PC-3 (cell line): ENCODE measurements at places on chromosomes 6 and 20. TPM values are rescaled to one million over a fixed set of nuclear protein-coding genes. Genes with fewer than 3 reads are reported as not detected.

The NKAPL gene
- total RNA-seq, result not detected in 2 replicates

The ARMH2 gene
- total RNA-seq, result not detected in 2 replicates

The SLC17A2 gene
- total RNA-seq, result not detected in 2 replicates

The PRDM1 gene
- 2.0 and 2.5 TPM in 2 replicates for total RNA-seq

The DBNDD2 gene
- 7.7 and 8.5 TPM in 2 replicates for total RNA-seq

The ECT2L gene
- total RNA-seq, result not detected in 2 replicates

The CCN2 gene
- 33.2 and 34.4 TPM in 2 replicates for total RNA-seq

DNA sequence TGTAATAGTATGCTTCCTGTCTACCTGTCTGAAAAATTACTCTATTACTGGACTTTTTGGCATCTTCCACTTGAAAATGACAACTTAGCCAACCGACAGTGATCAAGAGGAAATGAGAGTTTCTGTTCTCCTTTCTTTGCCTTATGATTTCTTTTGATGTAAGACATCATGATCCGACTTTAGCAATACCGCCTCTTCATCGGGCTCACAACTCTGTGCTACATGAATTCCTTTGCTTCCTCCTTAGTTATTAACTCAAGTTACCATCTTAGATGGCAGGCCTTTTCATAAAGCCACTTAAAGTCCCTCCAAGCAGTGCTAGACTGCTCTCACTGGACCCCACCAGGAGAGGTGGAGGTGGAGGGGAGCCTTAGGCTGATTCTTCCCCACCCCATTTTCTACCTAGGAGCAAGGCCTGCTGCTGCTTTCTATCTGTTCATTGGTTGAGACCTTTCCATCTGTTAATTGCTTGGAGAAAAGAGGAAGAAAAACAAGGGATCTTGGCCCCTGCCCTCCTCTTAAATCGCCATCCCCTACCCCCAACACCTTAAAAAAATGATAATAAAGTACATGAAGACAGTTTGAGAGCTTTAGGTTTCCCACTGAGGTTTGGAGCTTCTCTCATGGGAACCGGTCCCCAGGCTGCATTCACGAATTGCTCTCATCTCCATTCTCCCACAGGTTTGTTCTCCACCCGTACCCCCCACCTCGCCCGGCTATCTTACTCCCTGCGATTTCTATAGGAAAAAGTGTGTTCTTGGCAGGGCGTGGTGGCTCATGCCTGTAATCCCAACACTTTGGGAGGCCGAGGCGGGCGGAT is 21.6 kb upstream of the MCM3 start:
- no peak for DNase-seq

GRCh38 chr6:123420512-123420911 is 216.2 kb downstream of the TRDN start:
- DNase-seq, result no peak

DNA sequence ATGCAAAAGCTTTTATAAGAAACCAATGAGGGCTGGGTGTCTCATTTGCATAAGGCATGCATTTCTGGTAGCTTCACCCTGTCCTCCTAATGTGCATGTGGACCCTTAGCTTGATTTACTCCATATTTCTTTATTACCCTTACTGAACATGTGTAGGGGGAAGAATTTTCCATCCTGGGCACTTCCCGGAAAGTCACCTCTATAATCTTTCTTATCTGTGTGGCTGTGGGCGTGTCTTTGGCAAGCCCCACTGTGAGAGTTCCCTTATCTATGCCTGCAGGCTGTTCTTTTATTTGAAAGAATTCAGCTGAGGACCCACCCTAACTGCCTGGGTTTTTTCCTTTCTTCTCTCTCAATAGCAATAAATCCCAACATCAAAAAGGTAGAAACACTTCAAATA is 627.8 kb downstream of the DOK5 start:
- no peak for DNase-seq

- no peak for DNase-seq
Observed at GRCh38 chr6:141550471-141550870, 582.3 kb upstream of the GJE1 start.

DNA sequence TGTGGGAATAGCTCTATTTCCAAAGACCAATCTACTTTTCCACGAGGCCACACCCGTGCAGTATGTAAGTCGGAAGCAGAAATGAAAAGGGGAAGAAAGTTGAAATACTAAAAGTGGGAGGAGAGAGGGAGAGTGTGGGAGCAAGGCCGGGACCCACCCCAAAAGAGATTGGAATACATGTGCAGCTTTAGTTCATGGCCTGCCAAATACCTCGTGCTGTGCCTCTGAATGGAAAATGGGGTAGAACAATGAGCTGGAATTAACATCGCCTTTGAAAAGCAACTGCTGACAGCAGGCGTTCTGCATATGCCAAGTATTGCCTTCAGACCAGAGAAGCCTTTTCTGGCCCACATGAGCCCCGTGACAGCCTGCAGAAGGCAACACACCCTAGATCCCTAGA is 155.6 kb downstream of the CD83 start:
- no peak for DNase-seq

- DNase-seq, result no peak
Observed at GRCh38 chr6:105785066-105785811, 300.9 kb upstream of the PRDM1 start.

GRCh38 chr20:22924046-22924737 is 110.9 kb upstream of the SSTR4 start:
- peak; percentile 22 for DNase-seq

DNA sequence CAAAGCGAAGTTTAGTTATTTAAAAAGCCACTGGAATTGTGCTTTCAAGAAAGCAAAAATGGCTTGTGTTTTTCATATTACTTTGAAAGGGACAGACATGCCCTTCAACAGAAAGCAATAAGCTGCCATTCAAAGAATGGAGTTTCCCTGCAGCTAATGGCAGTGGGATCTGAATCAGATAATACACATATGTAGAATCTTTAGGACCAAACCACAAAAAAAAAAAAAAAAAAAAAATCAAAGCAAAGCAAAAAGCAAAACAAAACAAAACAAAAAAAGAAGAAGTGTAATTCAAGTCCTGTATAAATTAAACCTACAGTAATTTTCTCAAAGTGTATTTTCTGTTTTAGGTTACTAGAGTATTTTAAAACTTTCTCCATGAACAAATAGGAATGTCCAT is 63.6 kb upstream of the ZNF217 start:
- DNase-seq, result no peak

GRCh38 chr6:2782356-2782708 is 17.1 kb downstream of the WRNIP1 start:
- DNase-seq, result no peak

DNA sequence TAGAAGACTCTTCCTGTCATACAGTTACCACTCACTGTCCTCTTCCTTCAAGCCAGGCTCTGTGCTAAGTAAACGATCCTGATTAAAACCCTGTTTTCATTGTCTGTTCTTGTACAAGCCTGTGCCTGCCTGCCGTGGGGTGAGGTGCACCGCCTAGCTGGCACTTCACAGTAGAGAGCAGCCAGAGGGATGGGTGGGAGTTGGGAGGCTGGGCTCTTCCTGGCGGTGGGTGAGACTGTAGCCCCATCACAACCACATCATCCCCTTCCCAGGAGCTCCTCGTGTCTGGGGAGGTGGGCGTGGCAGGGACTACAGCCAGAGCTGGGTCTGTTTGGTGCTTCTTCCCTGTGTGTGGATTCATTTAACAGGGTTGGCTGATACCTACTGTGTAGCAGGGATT is 382.0 kb downstream of the TAF4 start:
- no peak for DNase-seq

DNA sequence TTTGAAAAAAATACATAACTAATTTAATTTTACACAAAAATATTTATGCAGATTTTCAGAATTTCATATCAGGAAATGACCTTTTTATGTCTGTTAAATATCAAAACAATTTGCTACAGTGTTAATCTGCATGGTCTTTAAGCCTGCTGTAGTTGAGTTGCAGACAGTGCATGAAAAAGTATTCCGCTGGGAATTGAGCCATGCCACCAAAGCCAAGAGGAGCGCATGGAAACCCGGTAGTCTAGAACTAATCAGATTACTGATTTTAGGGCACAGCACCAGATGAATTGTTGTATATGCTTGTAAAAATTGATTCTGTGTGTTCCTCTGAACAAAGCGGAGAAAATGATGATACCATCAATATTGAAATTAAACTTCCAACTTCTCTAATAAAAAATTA is 34.3 kb upstream of the LAMP5 start:
- no peak for DNase-seq

- peak; percentile 63 for DNase-seq
Observed at GRCh38 chr20:219290-220115, 7.6 kb upstream of the DEFB129 start.

DNA sequence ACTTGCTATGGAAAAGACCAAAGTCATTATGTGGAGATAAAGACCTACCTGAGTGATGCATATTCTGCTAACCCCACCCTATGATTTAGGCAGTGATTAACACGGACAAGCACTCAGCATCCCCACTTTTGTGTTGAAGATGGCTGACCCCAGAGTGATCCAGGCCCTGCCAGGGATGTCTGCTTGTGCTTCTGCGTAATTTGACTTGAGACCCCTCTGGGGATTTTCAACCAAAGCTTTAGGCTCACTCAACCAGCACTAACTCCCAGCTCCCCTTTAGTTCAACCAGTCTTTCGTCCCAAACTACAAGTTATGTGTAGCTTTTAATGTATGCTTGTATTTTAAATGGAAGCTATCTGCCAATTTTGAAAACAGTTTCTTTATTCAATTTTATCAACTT is 538.0 kb upstream of the ID4 start:
- no peak for DNase-seq

- no peak for DNase-seq
Observed at GRCh38 chr6:119902681-119903080, 553.1 kb upstream of the MAN1A1 start.

DNA sequence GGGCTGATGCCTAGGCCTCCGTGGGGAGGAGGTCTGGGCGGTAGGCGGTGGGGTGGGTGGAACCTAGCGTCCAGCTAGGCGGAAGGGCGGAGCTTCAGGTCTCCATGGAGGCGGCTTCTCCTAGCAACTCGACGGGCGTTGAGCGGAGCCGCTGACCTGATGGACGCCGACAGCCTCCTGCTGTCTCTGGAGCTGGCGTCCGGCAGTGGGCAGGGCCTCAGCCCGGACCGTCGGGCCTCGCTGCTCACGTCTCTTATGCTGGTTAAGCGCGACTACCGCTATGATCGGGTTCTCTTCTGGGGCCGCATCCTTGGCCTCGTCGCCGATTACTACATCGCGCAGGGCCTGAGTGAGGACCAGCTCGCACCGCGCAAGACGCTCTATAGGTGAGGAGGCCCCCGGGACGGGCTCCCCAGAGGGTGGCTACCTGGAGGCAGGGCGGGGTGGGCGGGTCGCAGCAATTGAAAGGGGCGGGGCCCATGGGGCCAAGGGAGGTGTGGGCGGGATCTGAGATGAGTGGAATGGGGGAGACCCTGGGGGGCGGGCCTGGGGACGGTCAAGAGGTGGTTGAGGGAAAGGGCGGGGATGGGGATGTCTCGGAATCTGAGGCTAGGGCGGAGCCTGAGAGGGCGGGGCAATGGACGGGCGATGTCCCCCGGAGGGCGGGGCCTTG is at the start of gene RSPH9:
Gene RSPH9, plus strand, starts transcription at position 97 of the 673 bp plus-strand sequence. Its CDS starts 63 bp downstream, at position 160.
- no peak for DNase-seq

GRCh38 chr6:91664327-91664959 is 1077.6 kb upstream of the MAP3K7 start:
- DNase-seq, result no peak

DNA sequence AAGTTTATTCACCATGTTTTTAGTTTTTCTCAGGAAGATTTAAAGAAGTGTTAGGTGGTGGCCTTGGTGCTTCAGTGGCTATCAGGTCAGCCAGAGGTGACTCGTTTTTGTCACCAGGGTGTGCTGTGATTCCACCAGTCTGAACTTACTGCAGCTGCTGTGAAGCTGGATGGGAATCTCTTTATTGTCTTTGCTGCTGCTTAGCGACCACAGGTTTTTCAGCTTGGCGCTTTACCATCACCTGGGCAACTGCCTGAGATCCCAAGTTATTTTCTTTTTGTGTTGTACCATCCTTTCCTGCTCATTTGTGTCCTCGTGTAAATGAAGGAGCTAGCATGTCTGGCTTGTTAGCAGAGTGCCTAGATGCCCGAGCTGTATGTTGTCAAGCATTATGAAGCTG is 146.9 kb downstream of the MACROD2 start:
- peak; percentile 75 for DNase-seq

DNA sequence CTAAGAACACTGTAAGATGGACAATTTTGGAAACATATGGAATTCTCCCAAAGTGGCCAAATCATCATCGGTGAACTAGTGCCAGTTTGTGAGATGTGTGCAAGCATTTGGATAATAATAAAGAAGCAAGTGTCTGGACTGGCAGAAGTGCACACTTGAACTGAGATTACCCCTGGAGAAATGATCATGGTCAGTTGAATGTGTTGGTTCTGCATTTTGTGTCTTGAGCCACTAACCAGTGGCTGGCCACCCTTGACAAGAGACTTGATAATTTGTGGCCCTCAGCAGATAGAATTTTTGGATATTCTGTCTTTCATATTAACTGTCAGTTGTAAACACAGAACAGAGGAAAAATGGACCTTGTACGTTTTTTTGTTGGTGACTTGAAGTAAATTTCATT is 37.4 kb downstream of the CITED2 start:
- no peak for DNase-seq

- peak; percentile 87 for DNase-seq
Observed at GRCh38 chr6:134422426-134423231, 104.7 kb upstream of the SGK1 start.

GRCh38 chr6:124974771-124975377 is 12.6 kb downstream of the RNF217 start:
- DNase-seq, result peak; percentile 49

DNA sequence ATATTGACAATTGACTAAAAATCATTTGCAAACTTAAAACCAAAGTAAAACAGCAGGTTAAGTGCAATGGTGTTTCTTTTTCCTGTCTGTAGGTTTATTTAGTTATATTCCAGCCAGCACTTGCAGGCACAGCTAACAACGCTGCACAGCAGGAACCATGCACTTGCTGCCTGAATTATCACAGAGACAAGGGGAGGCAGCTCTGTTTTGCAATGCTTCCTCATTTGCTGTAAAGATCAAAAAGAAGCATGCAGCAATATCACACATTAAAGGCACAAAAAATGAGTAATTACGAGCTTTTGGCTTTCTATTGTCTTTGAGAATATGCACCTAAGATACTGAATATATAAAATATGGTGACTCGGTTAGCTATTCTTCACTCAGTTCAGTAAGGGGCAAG is 241.9 kb downstream of the EPHA7 start:
- no peak for DNase-seq

DNA sequence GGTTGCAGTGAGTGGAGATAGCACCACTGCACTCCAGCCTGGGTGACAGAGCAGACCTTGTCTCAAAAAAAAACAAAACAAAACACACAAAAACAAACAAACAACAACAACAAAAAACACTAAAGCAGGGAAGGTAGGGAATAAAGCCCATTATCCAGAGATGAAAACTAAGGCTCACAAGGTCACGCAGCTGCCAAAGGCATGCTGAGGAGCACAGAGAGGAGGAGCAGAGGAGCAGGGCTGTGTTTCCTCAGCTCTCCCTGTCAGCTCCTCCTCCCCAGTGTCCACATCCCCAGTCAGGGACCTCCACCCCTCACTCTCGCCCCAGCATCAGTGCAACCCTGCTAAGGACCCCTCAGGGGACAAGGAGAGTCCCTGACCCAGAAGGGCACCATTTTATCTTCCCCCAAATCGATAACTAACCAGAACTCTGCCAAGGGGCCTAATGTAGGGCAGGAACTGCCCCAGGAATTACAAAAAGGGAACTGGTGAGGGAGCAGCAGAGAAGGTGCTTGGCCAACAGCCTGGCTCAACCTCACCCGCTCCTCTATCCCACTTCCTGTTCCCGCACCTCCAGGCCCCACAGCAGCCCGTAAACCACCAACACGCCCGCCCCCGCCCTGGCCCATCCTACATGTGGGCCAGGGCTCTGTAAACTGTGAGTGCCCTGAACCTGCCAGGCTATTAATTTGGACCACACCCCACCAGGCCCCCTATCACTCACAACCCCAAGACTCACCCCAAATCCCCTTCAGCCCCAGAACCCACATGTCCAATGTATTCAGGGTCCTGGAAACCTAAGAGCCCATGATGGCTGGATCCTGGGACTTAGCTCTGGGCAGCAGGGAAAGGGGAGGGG is 9.0 kb downstream of the TEAD3 start:
- DNase-seq, result peak; percentile 48
